Esophagus muscularis mucosa (tissue), 4 donors: ENCODE measurements at places on chromosomes 11 and 22.

GRCh38 chr22:28478564-28478963 lies 201.1 kb downstream of the TTC28 start:
- DNase-seq = no peak

- peak; percentile 74 for DNase-seq
Observed at GRCh38 chr11:134691295-134691873, 279.3 kb upstream of the B3GAT1 start.

- no peak for DNase-seq
Observed at GRCh38 chr11:4664786-4665185, 21.0 kb downstream of the OR51E1 start.

DNA sequence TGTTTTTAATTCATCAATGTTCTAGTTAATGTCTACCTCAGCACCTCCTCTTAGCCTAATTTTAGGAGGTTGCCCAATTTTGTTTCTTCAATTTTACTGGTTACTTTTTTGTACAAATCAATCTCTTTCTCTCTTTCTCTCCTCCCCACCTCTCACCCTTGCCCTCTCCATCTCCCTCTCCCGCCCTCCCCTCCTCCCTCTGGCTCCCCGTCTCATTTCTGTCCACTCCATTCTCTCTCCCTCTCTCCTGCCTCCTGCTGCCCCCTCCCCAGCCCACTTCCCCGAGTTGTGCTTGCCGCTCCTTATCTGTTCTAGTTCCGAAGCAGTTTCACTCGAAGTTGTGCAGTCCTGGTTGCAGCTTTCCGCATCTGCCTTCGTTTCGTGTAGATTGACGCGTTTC lies 40.9 kb upstream of the NNMT start:
- DNase-seq = no peak

- no peak for DNase-seq
Observed at GRCh38 chr11:35474688-35475087, 50.7 kb downstream of the PAMR1 start.

DNA sequence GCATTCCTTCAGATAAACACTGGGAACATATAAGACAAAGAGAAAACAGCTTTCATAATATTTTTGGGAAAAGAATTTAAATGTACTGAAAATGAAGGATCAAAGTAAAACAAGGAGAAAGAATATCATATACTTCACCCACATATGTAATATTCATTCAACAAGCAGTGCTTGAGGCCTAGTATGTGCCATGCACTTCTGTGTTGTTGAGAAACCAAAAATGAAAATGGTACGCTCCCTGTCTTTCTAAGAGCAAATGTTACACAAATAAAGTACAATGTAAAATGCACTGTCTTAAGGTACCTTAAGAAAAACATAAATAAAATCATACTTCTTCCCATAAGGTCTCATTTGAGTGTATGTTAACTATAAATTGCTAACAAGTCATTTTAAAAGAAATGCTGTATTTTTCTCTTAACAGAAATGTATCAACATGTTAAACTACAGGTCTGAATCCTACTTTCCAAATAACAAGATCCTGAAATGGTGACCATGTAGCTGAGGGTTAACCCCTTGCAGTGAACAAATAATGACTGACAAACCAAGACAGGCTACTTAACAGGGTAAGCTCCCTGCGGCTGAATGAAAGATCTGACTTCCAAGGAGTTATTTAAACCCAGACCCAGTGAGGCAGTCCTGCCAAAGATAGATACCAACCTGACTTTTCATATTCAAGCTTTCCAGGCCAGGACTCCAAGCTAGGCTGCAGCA lies 377.6 kb downstream of the DCDC1 start:
- DNase-seq = no peak

DNA sequence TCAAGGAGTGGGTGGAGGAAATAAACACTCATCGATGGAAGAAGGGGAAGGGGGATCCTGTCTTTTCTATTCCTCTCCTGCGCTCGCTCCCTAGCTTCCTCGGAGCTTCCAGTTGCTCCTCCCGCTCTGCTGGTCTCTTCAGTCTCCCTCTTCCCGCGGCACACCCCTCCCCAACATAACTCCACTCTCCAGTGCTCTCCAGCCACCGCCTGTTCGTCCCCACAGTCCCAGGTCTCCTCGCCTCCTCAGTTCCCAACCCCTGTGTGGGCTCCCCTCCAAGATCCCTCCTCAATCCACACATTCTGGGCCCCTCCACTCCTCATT lies 438 bp downstream of the ZW10 start:
- no peak for DNase-seq

GRCh38 chr22:20619045-20619892 lies 111.9 kb downstream of the MED15 start:
- DNase-seq = no peak

DNA sequence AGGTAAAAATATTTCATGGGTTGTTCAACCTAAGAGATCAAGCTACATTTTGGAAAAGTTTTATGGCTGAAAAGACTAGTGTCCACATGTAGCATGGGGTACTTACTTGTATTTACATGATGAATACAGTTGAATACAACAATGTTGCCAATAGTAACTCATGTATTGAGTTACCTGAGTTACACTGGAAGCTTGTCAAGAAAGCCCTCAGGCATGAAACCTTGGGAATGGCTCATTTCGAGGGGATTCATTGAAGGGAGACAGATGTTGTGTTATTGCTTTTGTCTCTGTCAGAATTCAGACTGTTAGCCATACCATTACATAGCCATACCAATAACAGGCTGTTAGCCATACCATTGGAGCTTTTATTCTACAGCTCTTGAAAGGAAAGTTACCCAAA lies 9.2 kb downstream of the OR51F2 start:
- DNase-seq = no peak

DNA sequence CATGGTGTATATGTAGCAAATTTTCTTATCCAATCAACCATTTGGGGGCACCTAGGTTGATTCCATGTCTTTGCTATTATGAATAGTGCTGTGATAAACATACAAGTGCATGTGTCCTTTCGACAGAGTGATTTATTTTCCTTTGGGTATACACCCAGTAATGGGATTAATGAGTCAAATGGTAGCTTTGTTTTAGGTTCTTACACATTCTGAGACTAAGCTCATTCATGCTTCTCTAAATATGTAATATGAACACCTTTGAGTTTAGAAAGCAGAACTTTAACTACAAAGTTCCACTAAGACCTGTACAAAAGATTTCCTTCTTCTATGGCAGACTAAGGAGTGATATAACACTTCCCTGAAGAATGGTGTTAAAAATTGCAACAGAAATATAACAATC lies 627.0 kb downstream of the KCNA4 start:
- no peak for DNase-seq
